ENCODE measurements at places on chromosomes 12 and 14. TPM values are rescaled to one million over a fixed set of nuclear protein-coding genes. Genes with fewer than 3 reads are reported as not detected.
A peak's percentile ranks its signal among the peaks of the same experiment; 100 is the strongest.

DNA sequence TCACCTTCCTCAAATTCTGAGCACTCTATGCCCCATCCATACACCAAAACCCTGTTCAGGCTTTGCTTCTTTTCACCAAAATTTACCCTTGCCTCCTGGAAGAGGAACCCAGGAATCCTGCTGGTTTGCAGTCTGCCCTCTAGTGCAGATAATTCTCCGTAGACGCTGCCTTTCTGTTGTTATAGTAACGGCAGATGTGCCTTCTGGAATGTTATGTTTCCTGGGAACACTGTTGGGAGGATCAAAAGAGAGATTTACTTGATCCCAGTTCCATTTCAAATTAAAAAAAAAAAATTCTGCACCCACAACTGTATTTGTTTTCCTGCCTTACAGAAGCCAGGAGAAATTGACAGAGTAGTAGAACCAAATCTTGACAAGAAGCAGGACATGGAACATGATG, 104.2 kb upstream of the RMST start:
- no peak for DNase-seq

DNA sequence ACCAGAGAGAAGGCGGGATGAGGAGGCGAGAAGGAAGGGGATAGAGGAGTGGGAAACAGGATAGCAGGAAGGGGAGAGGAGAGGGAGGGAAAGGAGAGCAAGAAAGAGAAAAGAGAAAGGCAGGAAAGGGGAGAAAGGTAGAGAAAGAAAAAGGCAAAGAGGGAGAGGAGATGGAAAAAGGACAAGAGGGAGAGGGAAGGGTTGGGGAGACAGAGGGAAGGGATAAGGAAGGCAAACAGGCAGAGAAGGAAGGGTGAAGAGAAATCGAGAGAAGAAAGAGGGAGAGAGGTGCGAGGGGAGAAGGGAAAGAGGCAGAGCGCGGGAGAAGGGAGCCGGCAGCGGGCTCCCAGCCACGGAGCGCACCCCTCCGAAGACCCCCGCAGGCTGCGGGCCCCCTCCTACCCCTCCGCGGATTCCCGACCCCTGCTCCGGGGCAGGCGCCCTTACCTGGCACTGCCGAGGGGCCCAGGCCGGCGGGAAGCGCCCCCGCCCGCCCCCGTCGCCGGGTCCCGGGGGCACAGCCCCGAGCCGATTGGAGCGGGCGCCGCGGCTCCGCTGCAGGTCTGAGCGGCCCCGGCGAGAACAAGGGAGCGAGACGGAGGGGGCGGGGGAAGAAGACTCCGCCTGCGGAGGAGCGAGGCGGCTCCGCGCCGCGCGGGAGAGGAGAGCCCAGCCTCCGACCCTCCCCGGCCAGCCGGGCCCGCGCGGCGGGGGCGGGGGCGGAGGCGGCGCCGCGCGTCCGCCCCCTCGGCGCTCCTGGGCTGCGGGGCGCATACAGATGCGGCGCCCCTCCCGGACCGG, at the start of gene CDH24:
CDH24 (minus strand) TSS at position 565 of the 801 bp plus-strand sequence. CDS start 1,787 bp downstream, outside the sequence.
- peak; percentile 73 for DNase-seq

DNA sequence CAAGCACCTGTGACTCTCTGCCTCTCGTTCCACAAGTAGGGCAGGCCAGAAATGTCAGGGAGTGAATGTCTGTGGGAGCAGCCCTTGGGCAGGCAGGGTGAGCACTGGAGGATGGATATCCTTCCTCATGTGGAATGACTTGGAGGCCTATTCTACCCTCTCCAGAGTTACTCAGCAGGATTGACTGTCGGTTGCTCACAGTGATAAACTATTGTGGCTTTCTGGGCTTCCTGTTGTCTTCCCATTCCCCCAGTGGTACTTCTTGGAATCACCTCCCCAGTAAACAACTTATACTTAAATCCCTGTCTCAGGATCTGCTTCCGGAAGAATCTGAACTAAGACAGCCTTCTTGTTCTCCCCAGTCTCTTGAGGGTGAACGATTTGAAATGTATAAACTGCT, 79.6 kb upstream of the MANSC4 start:
- no peak for DNase-seq

DNA sequence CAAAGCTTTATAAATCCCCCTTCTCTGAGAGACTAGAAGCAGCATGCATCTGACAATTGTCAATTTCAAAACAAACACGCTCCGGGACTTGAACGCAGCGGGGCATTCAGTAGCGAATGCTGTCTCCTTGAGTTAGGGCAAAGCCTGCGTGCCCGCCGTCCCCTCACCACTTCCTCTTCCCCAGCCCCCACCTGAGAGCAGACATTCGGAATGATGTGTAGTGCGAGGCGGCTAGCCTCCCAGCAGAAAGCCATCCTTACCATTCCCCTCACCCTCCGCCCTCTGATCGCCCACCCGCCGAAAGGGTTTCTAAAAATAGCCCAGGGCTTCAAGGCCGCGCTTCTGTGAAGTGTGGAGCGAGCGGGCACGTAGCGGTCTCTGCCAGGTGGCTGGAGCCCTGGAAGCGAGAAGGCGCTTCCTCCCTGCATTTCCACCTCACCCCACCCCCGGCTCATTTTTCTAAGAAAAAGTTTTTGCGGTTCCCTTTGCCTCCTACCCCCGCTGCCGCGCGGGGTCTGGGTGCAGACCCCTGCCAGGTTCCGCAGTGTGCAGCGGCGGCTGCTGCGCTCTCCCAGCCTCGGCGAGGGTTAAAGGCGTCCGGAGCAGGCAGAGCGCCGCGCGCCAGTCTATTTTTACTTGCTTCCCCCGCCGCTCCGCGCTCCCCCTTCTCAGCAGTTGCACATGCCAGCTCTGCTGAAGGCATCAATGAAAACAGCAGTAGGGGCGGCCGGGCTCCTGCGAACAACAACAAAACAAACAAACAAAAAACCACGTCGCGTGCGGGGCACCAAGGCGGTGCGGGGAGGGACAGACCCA, 2.2 kb downstream of the PRMT8 start:
- DNase-seq, result no peak

GRCh38 chr12:103858953-103859601, 18.0 kb upstream of the NT5DC3 start:
- DNase-seq, result peak; percentile 55

GRCh38 chr12:121165316-121165715, 32.6 kb downstream of the P2RX7 start:
- no peak for DNase-seq

GPR65 gene
- 1.4 TPM for polyA plus RNA-seq

Data from adrenal gland (tissue), 19 donors.